PC-3 (cell line): ENCODE measurements at places on chromosomes 5 and 9.

GRCh38 chr9:89505911-89506310 is 8.0 kb upstream of the SEMA4D start:
- no peak for DNase-seq

GRCh38 chr9:91817493-91818224 is 132.4 kb downstream of the ROR2 start:
- DNase-seq: no peak

- DNase-seq: no peak
These were observed 204.5 kb downstream of the DENND1A start for GRCh38 chr9:123725389-123725788.

DNA sequence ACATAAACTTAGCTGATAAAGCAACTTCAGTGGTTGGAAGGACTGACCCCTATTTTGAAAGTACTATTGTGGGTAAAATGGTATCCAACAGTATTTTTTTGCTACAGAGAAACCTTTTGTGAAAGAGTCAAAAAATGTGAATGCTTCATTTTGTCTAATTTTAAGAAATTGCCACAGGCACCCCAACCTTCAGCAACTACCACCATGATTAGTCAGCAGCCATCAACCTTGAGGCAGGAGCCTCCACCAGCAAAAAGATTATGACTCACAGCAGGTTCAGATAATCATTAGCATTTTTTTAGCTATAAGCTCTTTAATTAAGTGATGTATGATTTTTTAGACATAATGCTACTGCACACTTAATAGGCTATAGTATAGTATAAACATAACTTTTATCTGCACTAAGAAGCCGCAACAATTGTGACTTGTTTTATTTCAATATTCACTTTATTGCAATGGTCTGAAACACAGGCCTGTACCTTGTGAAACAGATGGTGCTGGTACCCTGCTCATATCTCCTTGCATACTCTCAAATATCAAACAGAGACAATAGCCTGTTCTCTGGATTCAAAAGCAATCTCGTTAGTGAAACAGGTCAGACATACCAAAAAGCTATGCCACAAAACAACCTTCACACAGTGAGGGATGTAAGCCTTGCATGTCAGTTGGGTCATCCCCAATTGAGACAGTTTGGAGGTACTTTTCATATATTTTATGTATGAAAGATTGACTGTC is 261.2 kb upstream of the FAM174A start:
- DNase-seq: no peak

DNA sequence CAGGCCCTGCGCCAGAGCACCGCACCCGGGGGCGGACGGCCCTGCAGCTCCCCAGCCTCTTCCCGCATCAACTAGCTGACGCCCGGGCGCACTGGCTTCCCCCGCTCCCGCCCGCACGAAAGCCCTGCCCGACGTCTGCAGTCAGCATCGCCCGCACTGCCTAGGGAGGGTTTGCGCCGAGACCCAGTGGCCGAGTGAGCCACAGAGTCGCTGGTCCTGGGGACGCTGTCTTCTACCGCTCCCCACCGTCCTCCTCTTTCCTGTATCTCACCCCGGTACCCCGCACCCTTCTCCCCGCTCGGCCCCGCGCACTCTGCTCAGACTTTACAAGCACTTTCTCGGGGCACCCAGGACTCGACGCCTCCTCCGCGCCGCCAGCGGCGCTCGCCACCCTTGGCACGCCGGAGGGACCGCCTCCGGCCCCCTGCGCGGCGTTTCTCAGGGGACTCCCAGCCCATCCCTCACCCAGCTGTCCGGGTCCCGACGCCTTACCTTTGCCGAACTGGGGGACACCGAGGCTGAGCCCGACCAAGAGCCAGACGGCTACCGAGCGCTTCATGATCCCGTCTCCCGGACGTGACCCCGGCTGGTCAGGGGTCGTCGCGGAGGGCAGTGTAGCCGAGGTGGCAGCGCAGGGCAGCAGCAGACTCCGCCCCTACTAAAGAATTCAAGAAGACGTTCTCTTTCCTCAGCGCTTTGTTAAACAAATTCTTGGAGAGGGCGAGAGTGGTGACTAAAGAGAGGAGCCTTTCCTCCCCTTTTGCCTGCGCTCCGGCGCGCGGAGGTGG is 670 bp downstream of the EDIL3 start:
- DNase-seq: peak; percentile 53

GRCh38 chr5:93874080-93874479 is 132.7 kb upstream of the POU5F2 start:
- DNase-seq: peak; percentile 28

DNA sequence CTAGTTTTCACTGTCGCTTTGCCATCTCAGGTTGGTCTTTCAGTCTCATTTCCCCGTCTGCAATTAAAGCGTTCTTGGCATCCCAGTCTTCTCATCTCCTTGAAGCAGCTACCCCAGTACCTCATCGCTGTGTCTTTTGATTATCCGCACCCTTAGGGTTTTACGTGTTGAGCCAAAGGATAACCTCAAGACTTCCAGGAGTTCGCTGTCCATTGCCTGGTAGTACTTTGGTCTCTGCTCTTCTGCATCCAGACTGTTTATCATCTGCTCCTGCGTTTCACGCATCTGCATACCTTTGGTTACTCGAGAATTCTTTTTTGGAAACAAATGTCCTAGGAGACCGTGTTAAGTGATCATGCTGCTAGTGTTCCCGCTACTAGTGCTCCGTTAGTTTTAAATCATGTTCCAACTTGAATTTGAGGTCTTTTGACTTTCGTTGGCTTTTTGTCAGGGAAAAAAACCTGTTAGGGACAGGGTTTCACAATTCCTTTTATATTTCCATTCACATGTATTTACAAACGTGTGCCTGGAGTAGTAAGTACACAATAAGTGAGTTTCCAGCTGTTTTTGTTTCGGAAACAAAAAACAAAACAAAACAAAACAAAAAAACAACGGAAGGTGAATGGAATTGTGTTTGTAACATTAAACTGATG is 888 bp downstream of the RABGAP1 start:
- DNase-seq: peak; percentile 12

GRCh38 chr5:54669285-54669684 is 151.7 kb downstream of the SNX18 start:
- no peak for DNase-seq

DNA sequence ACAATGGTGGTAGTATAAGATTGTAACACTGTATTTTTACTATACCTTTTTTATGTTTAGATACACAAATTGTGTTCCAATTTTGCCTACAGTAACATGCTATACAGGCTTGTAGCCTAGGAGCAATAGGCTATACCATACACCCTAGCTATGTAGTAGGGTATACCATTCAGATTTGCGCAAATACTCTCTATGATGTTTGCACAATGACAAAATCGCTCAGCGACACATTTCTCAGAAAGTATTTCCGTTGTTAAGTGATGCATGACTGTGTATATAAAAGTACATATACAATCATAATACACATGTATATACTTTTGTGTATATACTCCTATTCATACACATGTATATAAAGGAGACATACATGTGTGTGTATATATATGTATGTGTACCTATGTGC is 34.8 kb downstream of the ENC1 start:
- peak; percentile 57 for DNase-seq

- no peak for DNase-seq
These were observed 32.7 kb downstream of the OSMR start for GRCh38 chr5:38878391-38879077.

GRCh38 chr5:157820593-157821252 is 38.2 kb downstream of the CLINT1 start:
- peak; percentile 78 for DNase-seq

GRCh38 chr5:150443242-150444075 is 6.1 kb downstream of the RPS14 start:
- no peak for DNase-seq

DNA sequence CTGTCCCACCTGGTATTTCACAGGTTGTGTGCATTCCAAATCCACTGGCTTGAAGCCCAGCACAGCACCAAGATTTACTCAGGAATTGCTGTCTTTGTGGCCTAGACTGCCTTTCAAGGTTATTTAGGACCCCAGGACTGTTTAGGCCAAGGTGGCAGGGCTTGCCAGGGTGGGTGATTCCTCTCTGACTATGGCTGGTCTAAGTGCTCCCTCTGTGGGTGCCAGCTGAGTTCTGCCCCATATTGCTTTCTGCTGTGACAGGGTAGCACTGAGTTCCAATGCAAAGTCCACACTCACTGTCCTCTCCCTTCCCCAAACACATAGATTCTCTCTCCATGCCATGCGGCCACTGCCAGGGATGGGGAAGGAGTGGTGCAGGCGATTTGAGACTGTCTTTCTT is 318.2 kb downstream of the EFNA5 start:
- DNase-seq: no peak

GRCh38 chr5:112646139-112646936 is 91.3 kb upstream of the APC start:
- no peak for DNase-seq

DNA sequence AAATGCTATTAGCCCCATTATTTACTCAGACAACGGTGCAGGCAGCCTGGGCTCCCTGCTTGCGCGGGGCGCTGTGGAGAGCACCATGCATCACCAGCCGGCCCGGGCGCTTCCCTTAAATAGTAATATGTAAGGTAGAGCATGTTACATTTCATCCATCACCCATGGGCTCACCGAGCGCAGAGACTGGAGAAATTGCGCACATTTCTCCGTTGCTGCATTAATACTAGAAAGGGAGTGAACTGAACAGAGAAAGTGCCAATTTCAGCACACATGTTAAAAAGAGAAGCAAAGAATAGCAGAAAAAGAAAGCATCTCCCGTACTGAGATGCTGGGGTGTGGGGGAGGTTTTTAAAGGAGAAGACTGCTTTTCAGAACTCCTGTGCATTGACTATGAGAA is 400.3 kb downstream of the ZSWIM6 start:
- no peak for DNase-seq

- DNase-seq: no peak
These were observed 48.2 kb downstream of the GABBR2 start for GRCh38 chr9:98660541-98660940.

GRCh38 chr5:140073296-140073695 is 30.2 kb upstream of the NRG2 start:
- peak; percentile 45 for DNase-seq

- peak; percentile 31 for DNase-seq
These were observed 613.0 kb upstream of the WWC1 start for GRCh38 chr5:167678481-167678880.

DNA sequence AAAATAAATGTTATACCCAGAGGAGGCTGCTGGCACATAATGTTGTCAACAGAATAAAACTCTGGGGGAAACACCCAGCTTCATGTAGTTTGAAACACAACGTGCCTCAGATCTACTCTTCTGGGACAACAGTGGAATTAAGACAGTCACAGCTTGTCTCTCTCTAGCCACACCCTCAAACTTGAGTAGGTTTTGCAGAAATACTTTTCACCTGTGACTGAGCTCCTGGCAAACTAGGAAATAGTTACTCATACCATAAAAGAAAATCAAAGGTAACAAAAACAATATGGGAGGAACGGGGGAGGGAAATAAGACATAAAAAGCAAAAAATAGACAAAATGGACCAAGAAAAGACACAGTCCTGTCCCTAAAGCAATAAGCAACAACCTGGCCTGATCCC is 14.4 kb downstream of the ELAVL2 start:
- DNase-seq: peak; percentile 63

DNA sequence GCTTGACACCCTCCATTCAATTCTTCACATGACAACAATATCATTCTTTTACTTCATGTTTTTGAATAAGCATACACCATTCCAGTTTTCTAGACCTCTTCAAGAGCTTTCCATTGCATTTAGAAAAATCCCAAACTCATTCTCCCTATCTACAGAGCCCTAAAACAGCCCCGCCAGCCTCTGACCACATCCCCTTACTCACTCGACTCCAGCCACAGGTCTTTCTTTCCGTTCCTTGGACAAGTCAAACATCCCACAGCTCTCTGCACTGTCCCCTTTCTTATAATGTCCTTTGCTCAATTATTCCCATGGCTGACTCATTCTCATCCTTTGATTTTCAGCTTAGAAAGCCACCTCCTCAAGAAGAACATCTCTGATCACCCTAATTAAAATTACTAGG is 38.2 kb downstream of the TTC39B start:
- no peak for DNase-seq

DNA sequence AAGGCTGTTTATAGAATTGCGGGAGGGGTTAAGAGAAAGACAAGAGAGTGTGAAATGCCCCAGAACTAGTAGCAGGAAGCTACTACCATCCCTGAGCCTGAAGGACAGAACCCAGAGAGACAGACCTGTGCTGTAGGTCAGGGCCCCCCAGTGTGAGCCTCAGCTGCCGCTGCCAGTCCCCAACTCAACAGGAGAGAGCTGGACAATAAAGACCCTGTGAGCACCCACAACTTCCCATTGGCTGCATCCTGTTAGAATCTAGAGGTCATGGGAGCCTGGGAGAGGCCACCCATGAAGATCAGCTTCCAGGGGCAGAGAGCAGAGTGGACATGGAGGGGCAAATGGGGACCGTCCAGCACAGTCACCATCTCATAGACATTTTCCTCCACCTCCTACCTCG is 127.2 kb upstream of the GABRP start:
- DNase-seq: no peak

DNA sequence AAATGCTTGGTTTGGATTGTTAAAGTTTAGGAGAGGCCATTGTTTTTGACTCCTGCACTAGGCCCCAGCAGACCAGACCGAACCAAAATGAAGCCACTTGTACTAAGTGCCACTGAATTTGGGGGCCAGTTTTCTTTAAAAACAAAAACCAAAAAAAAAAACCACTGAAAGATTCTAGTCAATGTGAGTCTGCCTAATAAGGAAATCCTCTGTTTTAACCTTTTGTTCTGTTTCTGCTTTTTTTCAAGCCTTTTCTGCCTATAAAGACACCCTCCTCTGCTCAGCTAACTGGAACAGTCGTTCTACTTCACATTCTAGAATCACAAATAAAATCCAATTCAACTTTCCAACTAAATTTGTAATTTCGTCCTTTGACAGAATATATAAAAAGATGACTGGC is 64.9 kb downstream of the SERINC5 start:
- no peak for DNase-seq

DNA sequence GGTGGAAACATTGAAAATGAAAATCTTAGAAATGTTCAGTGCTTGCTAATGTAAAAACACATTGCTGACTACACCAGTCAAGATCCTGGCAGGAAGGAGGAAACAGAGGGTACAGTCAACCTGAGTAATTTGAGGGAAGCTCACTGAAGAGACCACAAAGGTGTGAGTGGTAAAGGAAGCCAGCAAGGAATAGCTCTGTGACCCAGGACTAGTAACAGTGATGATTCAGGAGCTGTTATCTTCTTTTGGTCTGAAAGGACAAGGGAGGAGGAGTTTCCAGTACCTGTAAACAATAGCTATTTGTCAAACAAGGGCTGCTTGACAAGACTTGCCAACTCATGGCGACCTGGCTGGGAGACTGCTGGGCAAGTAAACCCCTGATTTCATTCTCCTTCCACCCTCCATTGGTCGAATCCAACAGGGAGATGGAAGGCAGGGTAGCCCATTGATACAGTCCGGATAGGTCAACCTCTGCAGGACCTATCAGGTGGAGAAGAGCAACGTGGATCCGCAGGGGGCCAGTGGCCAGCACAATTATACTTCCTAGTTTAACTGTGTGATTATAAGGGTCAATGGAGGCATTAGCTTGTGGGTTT is 68.1 kb downstream of the MAMDC2 start:
- peak; percentile 88 for DNase-seq

GRCh38 chr5:89313044-89313443 is 430.1 kb upstream of the MEF2C start:
- peak; percentile 82 for DNase-seq

GRCh38 chr9:125233678-125234077 is 7.5 kb downstream of the HSPA5 start:
- peak; percentile 87 for DNase-seq

GRCh38 chr9:136013116-136013515 is 51.9 kb upstream of the UBAC1 start:
- no peak for DNase-seq
